Thymus (tissue), 14 donors: ENCODE measurements at places on chromosomes 11 and 22.

GRCh38 chr11:13762718-13763117 lies 94.2 kb downstream of the FAR1 start:
- DNase-seq, result no peak

- no peak for DNase-seq
These were observed 31.6 kb upstream of the CAVIN3 start for GRCh38 chr11:6351782-6352382.

GRCh38 chr11:30045921-30046577 lies 29.2 kb upstream of the KCNA4 start:
- DNase-seq, result no peak

DNA sequence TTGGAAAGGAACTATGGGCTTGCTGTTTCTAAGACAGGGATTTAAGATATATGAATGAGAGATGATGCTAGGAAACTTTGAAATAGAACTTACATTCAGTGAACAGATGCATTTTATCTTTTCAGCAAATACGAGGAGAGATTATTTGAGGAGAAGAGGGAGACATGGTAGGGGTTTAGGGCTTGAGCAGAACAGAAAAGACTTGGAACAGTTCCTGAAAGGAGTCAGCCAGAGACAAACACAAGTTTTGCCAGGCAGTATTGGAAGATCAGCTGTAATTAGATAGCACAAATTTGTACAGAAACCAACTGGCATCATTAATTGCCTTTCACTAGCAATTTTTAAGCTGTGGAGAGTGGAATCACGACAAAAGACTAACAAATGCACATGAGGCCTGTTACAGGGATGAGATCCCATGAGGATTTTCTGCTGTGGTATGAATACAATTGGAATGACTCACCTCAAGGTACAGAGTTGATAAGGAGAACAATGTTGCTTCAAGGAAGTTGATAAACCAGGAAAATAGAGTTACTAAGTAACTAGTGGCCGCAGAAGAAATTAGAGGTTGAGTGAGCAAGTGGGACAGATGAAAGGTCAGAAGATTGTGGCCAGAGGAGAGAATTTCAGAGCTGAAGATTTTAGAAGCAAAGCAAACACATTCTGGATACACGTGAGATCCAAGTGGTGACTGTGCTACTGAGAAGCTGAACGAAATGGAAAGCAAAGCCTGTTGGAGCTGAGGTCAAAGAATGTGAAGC lies 67.9 kb downstream of the CYB5R2 start:
- no peak for DNase-seq

DNA sequence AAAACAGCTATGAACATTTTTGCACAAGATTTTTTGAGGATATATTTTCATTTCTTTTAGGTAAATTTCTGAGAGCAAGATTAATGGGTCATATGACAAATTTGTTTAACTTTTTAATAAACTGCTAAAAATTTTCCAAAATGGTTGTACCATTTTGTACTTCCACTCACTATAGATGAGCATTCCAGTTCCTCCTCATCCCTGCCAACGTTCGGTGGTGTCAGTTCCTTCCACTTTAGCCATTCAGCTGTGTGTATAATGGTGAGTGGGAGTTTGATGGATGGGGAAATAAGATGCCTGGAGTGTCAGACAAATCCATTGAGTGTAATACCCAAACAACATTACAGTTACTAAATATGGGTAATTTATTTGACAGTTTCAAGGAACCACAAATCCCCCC lies 49.7 kb downstream of the MIAT start:
- no peak for DNase-seq

DNA sequence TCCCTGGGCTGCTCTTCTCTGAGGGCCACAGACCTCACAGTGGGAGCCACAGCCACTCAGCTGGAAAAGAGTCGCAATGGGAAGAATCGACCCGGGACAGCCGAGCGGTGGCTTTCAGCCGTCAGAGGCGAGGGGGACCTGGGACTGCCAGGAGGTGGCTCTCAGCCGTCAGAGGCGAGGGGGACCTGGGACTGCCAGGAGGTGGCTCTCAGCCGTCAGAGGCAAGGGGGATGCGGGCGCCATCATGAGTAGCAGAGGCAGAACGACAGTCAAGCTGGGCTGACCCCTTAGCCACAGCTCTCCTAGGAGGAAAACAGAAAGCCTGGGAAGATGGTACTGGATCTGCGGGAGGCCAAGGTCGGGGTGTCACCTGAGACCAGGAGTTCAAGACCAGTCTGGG lies 14.9 kb upstream of the MUC2 start:
- DNase-seq, result no peak

- no peak for DNase-seq
These were observed 10.1 kb downstream of the SIDT2 start for GRCh38 chr11:117188620-117189081.

DNA sequence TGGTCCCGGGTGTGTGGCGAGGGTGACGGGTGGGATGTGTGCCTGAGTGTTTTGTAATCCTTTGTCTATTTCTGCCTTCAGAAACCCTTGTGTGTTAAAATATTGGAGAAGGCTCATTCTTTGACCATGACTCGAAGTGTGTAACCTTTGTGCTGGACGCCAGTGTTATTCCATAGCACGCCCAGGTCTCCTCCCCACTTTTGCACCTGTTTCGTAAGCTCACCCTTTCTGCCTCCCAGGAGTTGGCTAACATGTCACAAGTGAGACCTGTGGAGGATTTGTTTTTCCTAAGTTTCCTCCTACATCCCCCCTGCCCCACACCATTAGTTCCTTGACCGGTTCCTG lies 382 bp downstream of the C11orf54 start:
- DNase-seq, result no peak
